ENCODE measurements at places on chromosomes 4 and X. TPM values are rescaled to one million over a fixed set of nuclear protein-coding genes. Genes with fewer than 3 reads are reported as not detected.

Gene AGTR2
- not detected for total RNA-seq

Gene GPR119
- not detected for total RNA-seq

Gene IQSEC2
- total RNA-seq, result 27.4 TPM

Gene MAD2L1
- total RNA-seq, result 1.5 TPM

DNA sequence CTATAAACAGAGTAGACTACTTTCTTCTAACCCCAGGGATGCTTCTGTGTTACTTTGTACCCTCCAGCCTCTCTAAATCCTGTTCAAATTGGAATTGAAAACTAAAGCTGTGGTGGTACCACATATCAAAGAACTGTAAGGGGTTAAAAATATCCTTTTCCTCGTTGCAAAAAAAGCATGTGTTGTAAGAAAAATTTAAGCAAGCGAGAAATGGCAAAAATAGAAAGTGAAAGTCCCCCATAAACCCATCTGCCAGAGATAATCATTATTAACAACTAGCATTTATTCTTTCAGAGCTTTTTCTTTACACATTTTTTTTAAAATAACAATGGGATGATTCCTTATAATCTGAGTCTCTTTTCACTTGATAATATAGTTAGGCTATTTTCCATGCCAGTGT lies 40.6 kb downstream of the TMEM164 start:
- H3K27ac ChIP-seq, result no peak overlapping the region
- H3K4me1 ChIP-seq, result no peaks in the 10 kb centered on the region
- no peaks in the 10 kb centered on the region for H3K36me3 ChIP-seq
- no peaks in the 10 kb centered on the region for H3K27me3 ChIP-seq
- no peak overlapping the region for H3K4me3 ChIP-seq

DNA sequence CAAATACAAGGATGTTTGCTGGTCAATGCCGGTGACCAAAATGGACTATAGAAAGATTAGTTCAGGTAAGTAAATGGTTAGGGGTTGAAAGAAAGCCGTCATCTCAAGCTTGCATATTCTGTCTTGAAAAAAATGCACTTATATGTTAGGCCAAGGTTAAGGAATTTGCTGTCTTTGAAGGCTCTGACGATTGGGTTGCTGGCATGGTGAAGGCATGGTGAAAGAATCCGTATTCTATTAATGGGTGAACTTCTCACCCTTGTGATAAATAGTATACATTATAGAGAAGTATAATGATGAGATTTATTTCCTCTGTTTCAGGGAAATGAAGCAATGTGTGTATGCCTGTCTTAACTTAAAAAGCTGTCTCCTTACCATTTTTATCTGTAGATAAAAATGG lies 132.6 kb downstream of the ADGRL3 start:
- H3K4me1 ChIP-seq, result peaks cover 3% of the 10 kb centered on the region
- H3K4me3 ChIP-seq, result no peak overlapping the region
- DNase-seq, result no peak

- H3K4me1 ChIP-seq, result no peaks in the 10 kb centered on the region
- H3K27me3 ChIP-seq, result peaks cover 2% of the 10 kb centered on the region
- H3K36me3 ChIP-seq, result no peaks in the 10 kb centered on the region
- no peak overlapping the region for H3K27ac ChIP-seq
- no peak for DNase-seq
- H3K4me3 ChIP-seq, result no peak overlapping the region
These were observed 2.2 kb upstream of the CFI start for GRCh38 chr4:109803924-109804571.

DNA sequence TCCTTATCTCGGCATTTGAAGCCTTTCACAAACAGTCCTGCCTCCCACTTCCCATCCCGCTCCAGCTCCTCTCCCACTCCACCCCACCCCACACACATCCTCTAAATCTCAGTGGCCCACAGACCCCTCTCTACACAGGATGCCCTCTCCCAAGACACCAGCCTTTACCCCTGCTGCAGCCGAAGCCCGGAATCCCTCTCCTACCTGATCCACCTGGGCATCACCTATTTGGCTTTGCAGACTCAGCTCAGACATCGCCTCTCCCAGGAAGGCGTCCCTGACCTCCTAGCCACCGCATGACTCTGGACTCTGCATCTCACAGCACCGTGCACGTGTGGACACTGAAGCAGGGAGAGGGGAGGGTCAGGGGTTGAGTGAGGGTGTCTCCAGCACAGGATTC lies 11.5 kb downstream of the PPP2R2C start:
- H3K27ac ChIP-seq, result no peak overlapping the region
- no peaks in the 10 kb centered on the region for H3K27me3 ChIP-seq
- DNase-seq, result no peak
- no peak overlapping the region for H3K4me3 ChIP-seq
- H3K36me3 ChIP-seq, result no peaks in the 10 kb centered on the region

GRCh38 chrX:49901048-49901447 lies 21.3 kb upstream of the CLCN5 start:
- no peak for DNase-seq
- H3K27ac ChIP-seq, result no peak overlapping the region
- no peaks in the 10 kb centered on the region for H3K4me1 ChIP-seq
- no peaks in the 10 kb centered on the region for H3K27me3 ChIP-seq

DNA sequence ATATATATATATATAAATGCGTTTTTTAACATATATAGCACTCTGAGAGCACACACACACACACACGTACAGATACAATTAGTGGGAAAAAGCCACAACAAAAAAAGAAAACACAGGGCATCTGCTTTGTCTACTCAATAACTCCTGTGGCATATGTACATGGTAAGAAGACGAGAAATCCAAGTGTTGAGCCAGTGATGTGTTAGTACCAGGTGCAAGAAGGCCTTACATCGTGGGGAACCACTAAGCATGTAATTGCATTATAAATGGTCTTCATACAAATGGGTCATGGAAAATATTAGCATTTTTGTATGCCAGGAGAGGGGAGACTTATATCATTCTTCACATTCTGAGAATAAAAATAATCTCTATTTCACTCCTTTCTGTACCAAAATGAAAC lies 62.7 kb upstream of the FAM47B start:
- no peak overlapping the region for H3K27ac ChIP-seq
- H3K27me3 ChIP-seq, result no peaks in the 10 kb centered on the region
- H3K4me1 ChIP-seq, result no peaks in the 10 kb centered on the region
- H3K4me3 ChIP-seq, result no peak overlapping the region
- H3K36me3 ChIP-seq, result no peaks in the 10 kb centered on the region

GRCh38 chrX:151596282-151596681 lies 32.8 kb downstream of the PASD1 start:
- DNase-seq, result no peak
- H3K27me3 ChIP-seq, result no peaks in the 10 kb centered on the region
- H3K4me3 ChIP-seq, result no peak overlapping the region
- H3K27ac ChIP-seq, result no peak overlapping the region

DNA sequence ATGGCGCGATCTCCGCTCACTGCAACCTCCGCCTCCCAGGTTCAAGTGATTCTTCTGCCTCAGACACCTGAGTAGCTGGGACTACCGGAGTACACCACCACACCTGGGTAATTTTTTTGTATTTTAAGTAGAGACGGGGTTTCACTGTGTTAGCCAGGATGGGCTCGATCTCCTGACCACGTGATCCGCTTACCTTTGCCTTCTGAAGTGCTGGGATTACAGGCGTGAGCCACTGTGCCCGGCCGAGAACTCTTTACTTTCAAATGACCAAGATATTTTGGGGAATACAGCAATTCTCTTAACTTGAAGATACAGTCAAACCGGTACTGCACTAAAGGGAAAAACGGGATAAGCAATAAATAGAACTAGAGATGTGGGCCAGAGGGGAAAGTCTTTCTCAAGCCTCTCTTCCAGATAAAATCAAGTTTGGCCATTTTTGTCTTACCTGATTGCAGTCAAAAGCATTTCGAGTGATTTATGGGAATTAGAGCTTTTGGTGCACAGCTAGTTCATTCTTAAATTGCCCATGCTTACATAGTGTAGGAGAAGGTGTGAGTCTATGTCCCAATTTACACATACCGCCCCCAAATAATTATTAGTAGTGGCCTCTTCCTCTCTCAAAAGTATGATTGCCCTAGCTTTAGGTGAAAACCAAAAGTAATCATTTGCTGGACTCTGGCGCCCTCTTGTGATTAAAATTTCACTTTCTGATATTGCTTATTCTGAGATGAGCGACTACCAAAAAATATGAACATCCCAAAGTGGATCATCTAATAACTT lies 53.2 kb upstream of the ABCG2 start:
- H3K4me3 ChIP-seq, result no peak overlapping the region
- H3K27me3 ChIP-seq, result no peaks in the 10 kb centered on the region
- no peak for DNase-seq

DNA sequence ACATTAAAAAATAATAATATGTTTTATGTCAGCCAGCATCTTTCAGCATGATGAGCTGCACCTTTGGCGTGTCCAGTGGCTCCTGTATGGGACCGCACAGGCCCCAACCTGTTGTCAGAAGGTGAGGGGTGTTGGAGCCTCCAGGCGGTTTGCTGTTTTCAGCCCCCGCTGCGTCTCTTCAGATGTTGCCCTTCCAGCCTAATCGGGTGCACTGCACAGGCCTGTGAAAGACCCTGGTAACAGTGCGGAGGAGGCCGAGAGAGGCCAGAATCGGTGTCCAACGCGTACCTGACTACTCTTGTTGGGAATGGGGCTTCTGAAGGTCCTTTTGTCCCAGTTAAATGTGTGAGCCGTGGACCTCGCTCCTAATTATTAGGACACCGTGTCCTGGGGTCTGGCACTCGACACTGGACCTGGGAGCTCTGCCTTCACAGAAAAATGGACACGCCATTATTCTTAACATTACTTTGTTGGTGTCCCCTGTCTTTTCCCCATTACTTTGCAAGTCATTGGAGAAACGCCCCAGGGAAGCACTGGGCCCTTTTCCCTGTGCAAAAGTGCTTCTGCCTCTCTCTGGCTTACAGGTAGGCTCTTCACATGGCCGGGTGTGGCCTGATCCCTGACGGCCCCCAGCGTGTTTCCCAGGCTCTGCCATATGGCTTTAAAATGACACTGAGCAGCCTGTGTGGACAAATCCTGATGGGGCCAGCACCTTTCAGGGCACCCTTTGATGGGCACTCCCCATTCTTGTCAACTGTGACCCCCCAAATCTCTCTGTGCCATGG lies 51.2 kb downstream of the TBC1D14 start:
- H3K4me1 ChIP-seq, result no peaks in the 10 kb centered on the region
- no peak for DNase-seq
- H3K36me3 ChIP-seq, result no peaks in the 10 kb centered on the region
- no peaks in the 10 kb centered on the region for H3K27me3 ChIP-seq
- H3K4me3 ChIP-seq, result no peak overlapping the region
- H3K27ac ChIP-seq, result no peak overlapping the region

GRCh38 chrX:72180539-72180938 lies 1.0 kb upstream of the PIN4 start:
- H3K27ac ChIP-seq, result no peak overlapping the region
- H3K4me3 ChIP-seq, result no peak overlapping the region
- no peaks in the 10 kb centered on the region for H3K36me3 ChIP-seq
- no peaks in the 10 kb centered on the region for H3K4me1 ChIP-seq
- H3K27me3 ChIP-seq, result no peaks in the 10 kb centered on the region

DNA sequence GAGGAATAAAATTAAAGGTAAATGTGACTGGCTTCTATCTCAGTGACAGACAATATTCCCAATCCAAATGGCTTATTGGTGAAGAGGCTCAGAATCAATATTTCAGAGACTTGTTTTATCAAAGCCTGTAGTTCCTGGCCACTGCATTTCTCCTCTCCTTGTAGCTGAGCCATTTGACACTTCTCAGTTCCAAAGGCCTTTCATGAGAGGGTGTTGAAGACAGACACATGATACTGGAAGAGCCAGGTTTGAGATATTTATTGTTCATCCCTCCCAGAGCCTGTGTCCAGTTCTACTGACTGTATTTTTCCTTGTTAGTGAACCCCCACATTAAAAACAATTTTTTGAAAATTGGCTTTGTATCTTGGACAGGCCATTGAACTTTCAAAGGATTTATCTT lies 12.9 kb upstream of the INPP4B start:
- H3K4me3 ChIP-seq, result no peak overlapping the region
- no peaks in the 10 kb centered on the region for H3K27me3 ChIP-seq
- H3K4me1 ChIP-seq, result no peaks in the 10 kb centered on the region

GRCh38 chrX:134026565-134027311 lies 41.3 kb upstream of the GPC3 start:
- H3K36me3 ChIP-seq, result no peaks in the 10 kb centered on the region
- no peak for DNase-seq
- H3K4me1 ChIP-seq, result no peaks in the 10 kb centered on the region
- H3K4me3 ChIP-seq, result no peak overlapping the region
- no peak overlapping the region for H3K27ac ChIP-seq

- H3K27me3 ChIP-seq, result no peaks in the 10 kb centered on the region
- no peaks in the 10 kb centered on the region for H3K36me3 ChIP-seq
- no peak for DNase-seq
These were observed 196.6 kb downstream of the PRDM5 start for GRCh38 chr4:120725639-120726580.

DNA sequence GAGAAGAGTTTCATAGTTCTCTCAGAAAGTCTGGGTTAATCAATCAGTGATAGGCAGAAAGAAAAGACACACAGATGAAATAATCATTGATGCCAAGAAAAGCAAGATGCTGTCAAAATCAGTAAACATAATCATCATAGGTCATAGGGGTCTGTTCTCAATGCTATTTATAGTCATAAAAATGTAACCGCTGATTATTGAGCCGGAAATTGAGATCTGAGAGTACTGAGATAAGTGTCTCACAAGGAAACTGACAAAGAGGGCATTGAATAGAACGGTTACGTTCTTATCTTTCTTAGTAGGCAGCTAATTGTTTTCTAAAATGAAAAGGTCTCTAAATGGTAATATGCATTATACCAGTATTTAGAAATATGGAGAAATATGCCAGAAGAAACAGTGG lies 1686.1 kb upstream of the AGA start:
- H3K27me3 ChIP-seq, result no peaks in the 10 kb centered on the region
- no peak overlapping the region for H3K4me3 ChIP-seq
- no peaks in the 10 kb centered on the region for H3K4me1 ChIP-seq
- no peak for DNase-seq
- no peak overlapping the region for H3K27ac ChIP-seq

DNA sequence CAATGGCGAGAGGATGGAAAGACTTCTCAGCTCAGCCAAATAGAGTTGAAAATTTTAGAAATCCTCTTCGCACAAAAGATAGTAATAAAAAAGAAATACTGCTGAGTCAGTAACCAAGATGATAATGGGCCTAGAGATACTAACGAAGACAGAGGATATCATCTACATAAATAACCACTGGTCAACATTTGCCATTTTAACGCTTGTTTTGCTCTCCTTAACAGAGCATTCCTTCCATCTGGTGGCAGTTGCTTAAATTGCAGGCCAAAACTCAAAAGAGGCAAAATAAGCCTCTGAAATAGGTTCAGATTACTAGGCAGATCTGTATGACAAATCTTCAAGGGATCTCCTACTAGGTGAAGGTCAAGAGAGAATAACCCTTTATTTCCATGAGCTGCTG lies 51.7 kb upstream of the MCF2 start:
- no peak overlapping the region for H3K27ac ChIP-seq
- H3K4me3 ChIP-seq, result no peak overlapping the region
- DNase-seq, result no peak

- H3K4me3 ChIP-seq, result no peak overlapping the region
- H3K36me3 ChIP-seq, result no peaks in the 10 kb centered on the region
- H3K27ac ChIP-seq, result no peak overlapping the region
- H3K27me3 ChIP-seq, result no peaks in the 10 kb centered on the region
These were observed 481.6 kb upstream of the FSTL5 start for GRCh38 chr4:162645381-162645780.
